AG20443 (cell line): ENCODE measurements at places on chromosomes 12 and 14.

DNA sequence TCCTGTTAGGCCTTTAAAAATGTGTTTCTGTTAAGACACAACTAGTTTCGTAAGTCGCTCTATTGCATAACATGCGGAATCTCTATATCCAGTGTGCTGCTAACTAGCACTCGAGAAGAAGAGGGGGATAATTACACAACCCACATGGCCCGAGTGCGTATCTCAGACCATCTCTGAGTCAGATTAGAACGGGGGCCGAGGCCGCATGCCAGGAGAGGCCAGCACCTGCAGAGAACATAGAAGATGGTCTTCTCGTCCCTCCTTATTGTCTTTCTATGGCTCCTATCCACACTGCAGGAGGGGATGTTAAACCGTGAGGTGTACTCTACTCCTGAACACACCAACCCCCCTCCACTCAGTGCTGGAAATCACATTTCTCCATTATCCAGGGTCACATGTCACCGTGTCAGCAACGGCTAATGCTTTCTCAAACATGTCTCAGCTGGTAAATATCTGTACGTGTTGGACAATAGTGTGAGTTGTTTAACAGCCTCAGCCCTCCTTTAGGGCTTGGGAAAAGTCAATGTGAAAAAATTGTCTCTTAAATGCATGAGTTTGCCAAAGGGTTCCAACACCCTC, 56.3 kb downstream of the CCDC88C start:
- DNase-seq: no peak

- peak; percentile 58 for DNase-seq
These were observed 640 bp downstream of the ARMH4 start for GRCh38 chr14:58151133-58152013.

DNA sequence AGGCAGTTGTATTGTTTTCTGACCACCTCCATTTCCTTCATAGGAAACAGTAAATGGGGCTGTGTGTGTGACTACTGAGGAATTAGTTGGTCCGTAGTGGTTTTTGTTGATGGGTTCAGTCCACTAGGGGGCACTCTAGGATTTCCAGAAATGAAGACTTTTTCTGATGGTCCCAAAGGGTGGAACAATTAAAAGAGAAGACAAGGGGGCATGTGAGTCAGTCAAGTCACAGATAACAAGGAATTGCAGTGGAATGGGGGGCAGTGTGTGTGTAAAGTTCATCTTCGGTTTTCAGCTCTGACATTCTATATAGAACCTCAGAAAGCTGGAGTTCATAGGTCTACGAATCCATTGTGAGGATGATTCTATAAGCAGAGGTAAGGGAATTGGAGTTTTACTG, 186.6 kb upstream of the OR4E1 start:
- DNase-seq: no peak

GRCh38 chr14:50521912-50522341, 10.4 kb downstream of the MAP4K5 start:
- no peak for DNase-seq

- DNase-seq: no peak
These were observed 106.4 kb downstream of the CCDC60 start for GRCh38 chr12:119440803-119441360.

DNA sequence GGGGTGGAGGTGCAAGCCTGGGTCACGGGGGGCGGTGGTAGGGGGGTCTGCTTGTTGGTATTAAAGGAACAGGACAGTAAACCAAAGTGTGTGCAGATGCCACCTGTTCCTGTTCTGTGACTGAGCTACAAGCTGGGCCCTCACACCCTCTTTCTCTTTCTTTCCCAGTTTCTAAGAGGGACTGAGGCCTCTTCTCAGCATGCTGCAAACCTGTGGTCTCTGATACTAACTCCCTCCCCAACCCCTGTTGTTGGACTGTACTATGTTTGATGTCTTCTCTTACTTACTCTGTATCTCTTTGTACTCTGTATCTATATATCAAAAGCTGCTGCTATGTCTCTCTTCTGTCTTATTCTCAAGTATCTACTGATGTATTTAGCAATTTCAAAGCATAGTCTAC, 6.9 kb upstream of the PIP4K2C start:
- DNase-seq: no peak

DNA sequence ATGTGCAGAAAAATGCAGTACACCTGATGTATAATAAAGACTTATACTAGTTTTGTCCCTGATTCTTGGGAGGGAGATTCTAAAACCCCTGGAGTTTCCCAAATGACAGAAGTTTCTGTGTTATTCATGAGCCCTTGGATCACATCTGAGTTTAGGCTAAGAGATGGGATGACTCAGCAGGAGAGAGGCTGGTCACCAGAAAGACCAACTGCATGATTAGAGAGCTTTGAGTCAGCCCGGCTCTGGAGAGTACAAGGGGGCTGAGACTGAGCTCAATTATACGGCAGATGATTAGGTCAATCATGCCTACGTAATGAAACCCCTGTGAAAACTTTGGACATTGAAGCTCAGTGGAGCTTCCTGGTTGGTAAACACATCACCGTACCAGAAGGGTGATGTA, 174.2 kb downstream of the SSPN start:
- DNase-seq: peak; percentile 87

GRCh38 chr12:124162151-124163110, 132.5 kb upstream of the RFLNA start:
- no peak for DNase-seq

- peak; percentile 29 for DNase-seq
These were observed 113.2 kb downstream of the CAND1 start for GRCh38 chr12:67382241-67382871.

DNA sequence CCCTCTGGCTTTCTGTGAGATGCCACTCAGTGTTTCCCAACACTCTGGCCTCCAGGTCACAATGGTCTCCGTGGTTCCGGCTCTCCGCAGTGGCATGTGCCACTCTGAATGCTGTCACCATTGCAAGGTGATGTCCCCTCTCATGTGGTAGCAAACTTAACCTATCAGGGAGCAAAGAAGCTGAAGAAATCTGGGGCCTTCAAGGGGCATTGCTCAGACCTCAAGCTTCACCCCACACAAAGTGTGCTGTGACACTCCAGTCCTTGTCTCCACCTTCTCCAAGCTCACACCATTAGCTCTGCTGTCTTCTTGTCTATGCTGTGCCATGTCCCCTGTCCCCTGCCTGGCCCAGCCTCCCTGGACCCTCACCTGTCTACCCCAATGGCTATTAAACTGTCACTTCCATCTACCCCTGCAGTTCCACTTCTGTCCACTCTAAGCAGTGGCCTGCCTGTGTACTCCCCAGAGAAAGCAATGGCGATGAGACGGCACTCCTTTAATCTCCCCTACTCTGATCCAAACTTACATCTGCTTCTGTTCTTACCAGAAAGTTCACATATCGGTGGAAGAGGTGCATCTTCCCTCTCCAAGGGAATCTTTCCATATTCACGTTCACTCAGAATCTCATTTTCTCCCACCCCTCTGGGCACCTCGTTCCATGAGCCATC, 93.7 kb downstream of the DHRS2 start:
- no peak for DNase-seq

GRCh38 chr14:100076133-100076532, 10.9 kb downstream of the EVL start:
- peak; percentile 30 for DNase-seq

DNA sequence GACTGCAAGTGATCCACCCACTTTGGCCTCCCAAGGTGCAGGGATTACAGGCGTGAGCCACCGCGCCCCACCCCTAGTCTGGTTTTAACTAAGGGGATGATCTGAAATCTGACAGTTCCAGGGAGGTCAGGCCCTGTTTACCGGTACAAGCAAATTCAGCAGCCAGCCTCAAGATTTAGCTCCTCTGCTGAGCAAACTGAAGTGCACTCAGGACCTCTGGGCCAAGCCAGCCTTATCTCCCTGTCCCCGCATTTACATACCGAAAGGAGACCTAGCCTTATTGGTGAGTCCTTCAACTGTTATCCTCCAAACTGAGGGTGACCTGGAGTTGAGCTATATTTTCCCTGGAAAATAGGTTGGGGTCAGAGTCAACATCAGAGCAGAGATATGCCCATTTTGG, 835 bp upstream of the ABHD4 start:
- no peak for DNase-seq

DNA sequence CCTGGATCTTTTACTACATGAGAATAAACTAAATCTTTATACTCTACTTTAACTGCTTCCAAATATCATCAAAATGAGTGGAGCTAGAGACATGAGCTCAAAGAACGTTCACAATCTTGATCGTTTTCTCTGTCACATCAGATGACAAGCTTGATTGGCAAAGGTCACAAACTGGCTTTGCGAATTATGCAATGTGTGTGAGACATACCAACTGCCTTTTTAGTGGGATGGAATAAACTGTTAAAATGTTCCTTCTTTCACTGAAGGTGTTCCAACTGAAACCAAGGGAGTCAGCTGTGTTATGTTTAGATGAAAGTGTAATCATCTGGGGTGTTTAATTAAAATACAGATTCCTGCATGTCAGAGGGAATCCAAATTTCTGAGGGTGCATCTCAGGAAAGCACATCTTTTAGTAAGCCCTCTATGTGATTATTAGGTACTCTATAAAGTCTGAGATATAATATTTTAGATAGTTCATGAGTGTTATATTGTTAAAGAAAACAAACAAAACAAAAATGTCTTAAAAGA, 21.9 kb downstream of the KITLG start:
- DNase-seq: no peak

- no peak for DNase-seq
These were observed 13.9 kb upstream of the ERC1 start for GRCh38 chr12:977156-977555.

GRCh38 chr12:113088971-113089756, 32.6 kb downstream of the DTX1 start:
- no peak for DNase-seq

DNA sequence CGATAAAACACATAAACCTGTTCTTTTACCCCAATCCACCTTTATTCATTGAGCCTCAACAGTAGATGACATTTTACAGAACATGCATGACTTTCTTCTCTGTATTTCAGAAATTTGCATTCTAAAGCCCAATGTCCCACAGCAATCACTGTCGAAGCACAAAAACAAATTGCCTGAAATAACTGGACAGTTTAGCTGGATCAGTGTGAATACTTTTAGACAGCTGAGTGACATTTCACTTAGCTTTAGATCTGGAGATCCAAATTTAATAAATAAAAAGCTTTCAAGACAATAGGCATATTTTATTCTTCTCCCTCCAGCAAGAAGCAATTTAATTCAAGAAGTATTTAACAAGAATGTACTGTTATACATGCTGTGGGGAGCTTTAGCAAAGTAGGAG, 109.1 kb upstream of the FSCB start:
- no peak for DNase-seq

DNA sequence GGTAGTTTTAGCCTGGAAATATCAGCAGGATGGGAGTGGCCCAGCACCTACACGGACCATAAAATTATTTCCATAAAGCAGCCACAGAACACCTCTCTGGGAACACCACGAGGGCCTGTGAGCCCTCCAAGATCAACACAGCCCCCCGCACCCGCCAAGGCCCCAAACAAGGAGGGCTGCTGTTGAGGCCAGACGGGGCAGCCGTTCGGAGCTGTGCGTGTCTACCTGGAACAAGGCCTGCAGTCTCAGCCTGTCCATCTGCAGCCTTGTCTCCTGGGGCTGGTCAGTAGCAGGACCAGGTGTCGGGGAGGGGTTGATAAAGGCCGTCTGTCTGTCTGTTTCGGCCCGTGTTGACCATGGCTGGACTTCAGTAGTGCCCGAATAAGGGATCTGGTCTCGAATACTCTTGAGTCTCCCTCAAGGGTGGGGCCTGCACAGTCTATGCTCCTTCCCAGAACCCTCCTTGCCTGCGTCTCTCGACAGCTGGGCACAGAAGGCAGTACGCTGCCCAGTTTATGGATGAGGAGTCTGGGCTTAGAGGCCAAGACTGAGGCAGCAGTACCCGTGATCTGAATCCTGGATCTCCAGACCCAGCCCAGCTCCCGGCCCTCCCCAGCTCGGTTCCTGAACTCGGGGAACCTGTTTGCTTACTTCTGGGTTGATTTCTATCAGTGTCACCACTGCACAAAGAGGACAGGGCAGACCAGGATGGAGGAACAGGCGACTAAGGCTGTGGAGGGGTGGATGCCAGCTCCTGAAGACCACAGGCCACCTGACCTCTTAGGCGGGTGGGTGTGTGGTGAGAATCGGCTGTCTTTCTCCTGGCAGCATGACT, 23.1 kb upstream of the DLK1 start:
- DNase-seq: no peak

DNA sequence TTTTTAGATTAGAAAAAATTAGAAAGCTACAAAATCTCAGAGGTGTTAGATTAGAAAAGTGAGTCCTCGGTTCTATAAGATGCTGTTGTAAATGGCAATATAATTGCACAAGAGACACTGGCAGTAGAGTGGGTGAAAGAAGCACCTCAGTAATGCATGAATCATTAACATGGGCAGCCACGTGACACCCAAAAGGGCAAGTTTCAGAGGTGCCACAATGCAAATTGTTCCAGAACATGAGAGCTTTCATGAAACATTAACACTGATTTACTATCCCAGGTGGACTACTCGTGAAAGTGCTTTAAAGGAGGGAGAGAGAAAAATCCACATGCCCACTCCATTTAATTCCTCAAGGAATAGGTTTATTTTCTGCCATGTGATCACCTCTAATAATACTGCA, 108.4 kb downstream of the PTPRR start:
- DNase-seq: no peak

GRCh38 chr14:63192085-63192484, 12.2 kb upstream of the RHOJ start:
- no peak for DNase-seq

- DNase-seq: no peak
These were observed 14.4 kb downstream of the ISCU start for GRCh38 chr12:108576660-108577234.

GRCh38 chr12:72612171-72612570, 340.0 kb downstream of the TRHDE start:
- no peak for DNase-seq

- peak; percentile 71 for DNase-seq
These were observed 193.3 kb downstream of the ANO4 start for GRCh38 chr12:100987552-100988521.

DNA sequence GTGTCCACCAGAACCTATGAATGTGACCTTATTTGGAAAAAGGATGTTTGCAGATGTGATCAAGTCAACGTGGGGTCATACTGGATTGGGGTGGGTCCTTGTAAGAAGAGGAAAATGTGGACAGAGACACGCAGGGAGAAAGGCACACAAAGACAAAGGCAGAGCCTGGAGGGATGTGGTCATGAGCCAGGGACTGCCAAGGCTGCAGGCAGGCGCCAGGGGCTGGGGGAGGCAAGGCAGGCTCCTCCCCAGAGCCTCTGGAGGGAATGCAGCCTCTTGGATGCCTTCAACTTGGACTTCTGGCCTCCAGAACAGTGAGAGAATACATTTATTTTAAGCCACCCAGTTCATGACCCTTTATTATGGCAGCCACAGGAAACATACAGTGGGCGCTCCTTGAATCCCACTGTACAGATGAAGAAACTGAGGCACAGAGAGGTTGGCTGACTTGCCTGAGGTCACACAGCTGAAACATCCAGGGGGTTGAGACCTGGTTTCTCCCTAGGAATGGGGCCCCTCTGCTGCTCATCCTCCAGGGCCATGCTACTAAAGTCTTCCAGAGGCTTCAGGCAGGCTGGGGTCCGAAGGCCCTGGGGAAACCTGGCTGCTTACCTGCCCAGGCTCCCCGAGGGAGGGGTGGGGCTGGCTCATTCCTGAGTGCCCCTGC, 99.7 kb downstream of the RFLNA start:
- DNase-seq: peak; percentile 42

- no peak for DNase-seq
These were observed 8.1 kb upstream of the CLMN start for GRCh38 chr14:95327558-95328374.
